Stimulated activated CD8-positive, alpha-beta memory T cell treated with anti-CD3 and anti-CD28 coated beads, Interleukin-15, amount 100 ng/mL, for 4 hours (primary cell): ENCODE measurements at places on chromosomes 11 and 22.

GRCh38 chr22:25390297-25391240 is 171.1 kb downstream of the CRYBB2 start:
- DNase-seq, result no peak

GRCh38 chr11:65352783-65353182 is 1.8 kb upstream of the TIGD3 start:
- no peak for DNase-seq

GRCh38 chr11:9160166-9160565 is 68.8 kb upstream of the SCUBE2 start:
- DNase-seq, result no peak

- DNase-seq, result no peak
Measured at GRCh38 chr11:132872211-132872610, 660.1 kb downstream of the OPCML start.

- no peak for DNase-seq
Measured at GRCh38 chr22:41286639-41287091, 678 bp upstream of the RANGAP1 start.

- DNase-seq, result no peak
Measured at GRCh38 chr11:10695833-10696232, 2.3 kb upstream of the IRAG1 start.

DNA sequence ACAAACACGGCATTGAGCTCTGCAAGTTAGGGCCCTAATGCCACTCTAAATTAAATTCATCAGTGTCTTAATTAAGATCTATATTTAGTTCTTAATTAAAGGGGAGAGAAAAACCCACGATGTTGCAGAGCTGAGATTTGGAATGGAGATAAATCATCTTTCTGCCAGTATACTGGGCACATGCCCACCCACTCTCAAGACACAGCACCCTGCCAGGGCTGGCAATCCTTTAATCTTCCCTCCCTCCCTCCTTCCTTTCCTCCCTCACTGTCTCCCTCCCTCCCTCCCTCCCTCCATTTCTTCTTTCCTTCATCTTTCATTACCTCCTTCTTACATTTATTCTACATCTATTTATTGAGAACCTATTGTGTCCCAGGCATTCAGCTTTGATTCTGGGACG is 194.8 kb downstream of the BUD13 start:
- no peak for DNase-seq

DNA sequence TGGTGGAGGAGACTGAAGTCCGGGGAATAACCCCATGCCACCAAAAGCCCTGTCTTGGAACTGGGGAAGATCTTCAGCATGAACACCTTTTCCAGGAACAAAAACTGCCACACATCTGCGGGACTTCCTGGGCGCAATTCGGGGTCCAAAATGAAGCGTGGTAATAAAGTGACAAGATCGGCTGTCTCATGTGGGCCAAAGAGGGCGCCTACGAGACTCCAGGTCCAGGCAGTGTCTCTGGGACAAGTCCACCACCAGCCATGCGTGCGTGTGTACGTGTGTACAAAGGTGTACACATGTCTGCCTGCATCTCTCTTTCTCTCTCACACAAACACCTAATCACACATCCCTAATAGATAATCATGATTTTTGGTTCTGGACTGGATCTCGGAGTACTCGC is 8.9 kb upstream of the MYBPC3 start:
- no peak for DNase-seq

DNA sequence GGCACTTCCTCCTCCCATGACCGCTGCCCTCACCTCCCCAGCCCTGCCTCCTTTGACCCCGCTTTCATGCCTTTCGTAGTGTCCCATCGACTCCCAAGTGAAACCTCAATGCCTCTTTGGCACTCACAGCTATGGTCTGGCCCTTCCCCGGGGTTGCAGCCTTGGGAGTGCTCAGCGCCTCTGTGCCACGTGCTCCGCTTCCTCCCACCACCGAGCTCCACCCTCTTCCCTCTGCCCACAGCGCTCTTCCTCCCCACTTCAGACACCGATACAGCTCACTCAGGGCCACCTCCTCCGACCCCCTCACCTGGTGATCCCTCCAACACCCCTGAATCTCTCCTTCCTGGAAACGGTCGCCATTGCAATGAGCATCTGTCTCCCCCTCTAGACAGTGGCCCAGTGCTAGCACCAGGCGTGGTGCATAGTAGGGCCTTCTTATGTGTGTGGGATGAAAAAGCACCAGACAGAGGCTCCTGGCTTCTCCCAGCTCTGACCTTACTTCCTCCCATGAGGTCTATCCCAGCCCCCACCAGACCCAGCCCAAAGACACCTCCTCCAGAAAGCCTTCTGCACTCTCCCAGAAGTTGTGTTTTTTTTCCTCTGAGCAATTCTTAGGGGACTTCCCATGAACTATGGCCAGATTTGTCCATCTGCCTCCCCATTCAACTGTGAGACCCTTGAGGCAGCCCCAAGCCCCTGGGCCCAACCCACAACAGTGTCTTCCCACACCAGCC is 16.4 kb upstream of the SCGB1A1 start:
- DNase-seq, result peak; percentile 15

GRCh38 chr11:134654161-134654915 is 242.3 kb upstream of the B3GAT1 start:
- no peak for DNase-seq

DNA sequence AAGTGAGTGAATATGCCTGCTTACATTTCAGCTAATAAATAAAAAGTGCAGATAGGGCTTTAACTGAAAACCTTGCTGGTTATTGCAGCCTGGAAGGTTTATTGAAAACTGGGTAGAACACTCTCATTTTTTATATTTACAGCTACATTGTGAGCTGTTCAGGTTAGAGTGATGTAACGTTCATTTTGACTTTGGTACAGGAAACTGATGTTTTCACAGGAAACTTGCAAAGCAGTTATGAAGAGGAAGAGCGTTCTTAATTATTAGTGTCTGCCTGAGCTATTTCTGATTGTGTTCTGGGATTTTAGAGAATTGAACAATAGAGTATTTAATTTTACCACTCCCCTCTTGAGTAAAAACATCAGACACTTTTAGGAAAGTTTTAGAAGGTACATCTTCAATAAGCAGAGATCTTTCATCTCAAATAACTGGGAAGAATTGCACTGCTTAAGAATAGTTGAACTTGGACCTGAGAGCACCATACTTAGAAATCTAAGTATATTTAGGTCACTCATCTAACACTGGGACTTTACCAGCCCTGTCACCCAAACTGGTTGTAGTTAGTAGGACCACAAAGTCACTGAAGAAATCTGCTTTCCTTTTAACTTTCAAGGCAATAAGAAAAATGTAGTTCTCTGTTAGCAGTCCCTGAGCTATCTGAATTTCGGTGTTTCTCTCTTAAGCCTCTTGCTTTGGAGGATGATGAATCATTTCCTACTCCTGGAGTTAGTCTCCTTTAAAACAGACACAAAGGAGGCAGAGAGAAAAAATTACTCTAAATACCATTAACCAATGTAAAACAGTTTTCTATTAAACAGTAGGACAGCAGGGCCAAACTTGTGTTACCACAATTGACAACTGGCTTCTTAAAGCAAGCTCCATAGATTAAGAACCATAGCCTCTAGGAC is 128.6 kb upstream of the DDI1 start:
- no peak for DNase-seq

DNA sequence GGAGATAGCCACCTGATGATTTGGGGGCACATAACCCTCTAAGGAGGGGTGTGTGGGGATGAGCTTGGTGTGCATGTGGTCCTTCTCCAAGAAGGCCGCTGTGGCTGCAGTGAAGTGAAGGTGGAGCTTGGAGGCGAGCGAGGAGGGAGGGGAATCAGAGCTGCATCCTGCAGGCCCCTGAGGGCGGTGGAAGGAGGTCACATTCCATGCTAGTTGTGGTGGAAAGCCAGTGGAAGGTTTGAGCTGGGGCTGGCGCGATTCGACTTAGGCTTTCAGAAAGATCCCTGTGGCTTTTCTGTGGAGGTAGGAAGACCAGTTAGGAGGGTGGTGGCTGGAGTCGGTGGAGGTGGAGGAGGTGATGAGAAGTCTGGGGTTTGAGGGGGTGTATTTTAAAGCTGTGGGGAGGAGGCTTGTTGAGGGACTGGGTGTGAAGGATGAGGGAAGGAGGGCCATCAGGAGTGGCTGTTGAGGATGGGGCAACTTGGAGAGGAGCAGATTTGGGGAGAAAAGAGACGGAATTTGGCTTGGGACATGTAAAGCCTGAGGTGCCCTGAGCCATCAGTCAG is 62.0 kb downstream of the TBC1D22A start:
- no peak for DNase-seq

- no peak for DNase-seq
Measured at GRCh38 chr22:32354360-32355351, 3.0 kb upstream of the RFPL3 start.

- peak; percentile 5 for DNase-seq
Measured at GRCh38 chr11:74311352-74311926, at the start of gene P4HA3. Gene P4HA3 (minus strand): TSS chr11:74311640. CDS start chr11:74311611, 29 bp downstream.

DNA sequence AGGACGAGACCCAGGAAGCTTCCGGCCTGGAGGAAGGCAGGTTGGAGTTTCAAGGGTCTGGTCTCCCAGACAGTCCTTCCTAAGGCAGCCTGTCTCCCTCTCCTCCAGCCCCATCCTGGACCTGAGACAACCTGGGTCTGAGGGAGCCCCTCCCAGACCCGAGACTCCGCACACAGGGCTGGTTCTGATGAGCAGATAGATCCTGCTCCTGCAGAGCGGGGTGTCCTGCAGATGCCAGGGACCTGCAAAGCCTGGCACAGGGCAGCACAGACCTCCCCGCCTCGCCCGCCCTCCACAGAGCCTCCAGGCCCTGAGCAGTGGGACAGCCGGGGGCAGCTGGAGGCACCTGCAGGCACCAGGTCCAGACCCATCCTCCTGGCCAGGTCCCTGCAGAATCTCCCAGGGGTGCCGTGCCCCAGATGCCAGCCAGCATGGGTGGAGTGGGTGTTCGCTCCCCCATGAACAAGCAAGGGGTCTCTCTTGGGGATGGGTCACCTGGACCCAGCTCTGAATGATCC is 7.8 kb downstream of the PIM3 start:
- DNase-seq, result no peak

- DNase-seq, result no peak
Measured at GRCh38 chr11:121309688-121310087, 17.1 kb downstream of the SC5D start.

DNA sequence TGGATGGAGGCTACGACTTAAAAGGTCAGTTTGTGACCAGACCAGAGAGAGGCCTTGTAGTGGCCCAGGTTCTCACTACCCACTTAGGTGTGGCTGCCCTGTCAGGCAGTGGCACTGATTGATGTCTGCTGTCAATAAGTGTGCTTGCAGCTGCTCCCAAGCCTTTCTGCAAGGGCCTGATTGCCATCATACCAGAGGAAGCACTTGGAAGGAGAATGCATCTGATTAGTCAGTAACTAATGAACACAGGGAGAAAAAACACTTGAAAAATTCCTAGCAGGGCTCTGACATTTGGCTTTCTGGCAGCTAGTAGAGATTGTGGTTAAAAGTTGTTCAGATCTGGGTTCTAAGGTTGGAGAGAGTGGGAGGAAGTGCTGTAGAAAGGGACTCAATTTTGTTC is 107.5 kb downstream of the NAV2 start:
- DNase-seq, result no peak

GRCh38 chr22:50482107-50483074 is 1.0 kb downstream of the ADM2 start:
- DNase-seq, result no peak

- DNase-seq, result no peak
Measured at GRCh38 chr22:47250995-47251765, 488.7 kb downstream of the TBC1D22A start.

DNA sequence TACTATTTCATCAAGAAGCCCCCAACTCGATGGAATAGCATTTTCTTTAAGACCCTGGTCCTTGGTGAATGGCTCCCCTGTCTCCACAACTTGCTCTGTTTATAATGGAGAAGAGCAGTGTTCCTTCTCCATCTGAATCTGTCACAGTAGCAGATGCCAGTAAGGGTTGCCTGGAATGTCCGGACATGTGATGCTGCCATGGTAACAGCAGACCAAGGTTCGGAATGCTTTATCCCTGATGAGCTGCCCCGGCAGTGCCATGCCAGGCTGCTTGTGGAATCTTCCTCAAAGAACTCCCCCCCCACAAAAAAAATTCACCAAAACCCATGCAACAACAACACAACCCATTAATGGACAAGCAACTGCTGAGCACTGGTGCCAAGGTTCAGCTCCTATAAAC is 72.5 kb downstream of the KCNC1 start:
- no peak for DNase-seq

DNA sequence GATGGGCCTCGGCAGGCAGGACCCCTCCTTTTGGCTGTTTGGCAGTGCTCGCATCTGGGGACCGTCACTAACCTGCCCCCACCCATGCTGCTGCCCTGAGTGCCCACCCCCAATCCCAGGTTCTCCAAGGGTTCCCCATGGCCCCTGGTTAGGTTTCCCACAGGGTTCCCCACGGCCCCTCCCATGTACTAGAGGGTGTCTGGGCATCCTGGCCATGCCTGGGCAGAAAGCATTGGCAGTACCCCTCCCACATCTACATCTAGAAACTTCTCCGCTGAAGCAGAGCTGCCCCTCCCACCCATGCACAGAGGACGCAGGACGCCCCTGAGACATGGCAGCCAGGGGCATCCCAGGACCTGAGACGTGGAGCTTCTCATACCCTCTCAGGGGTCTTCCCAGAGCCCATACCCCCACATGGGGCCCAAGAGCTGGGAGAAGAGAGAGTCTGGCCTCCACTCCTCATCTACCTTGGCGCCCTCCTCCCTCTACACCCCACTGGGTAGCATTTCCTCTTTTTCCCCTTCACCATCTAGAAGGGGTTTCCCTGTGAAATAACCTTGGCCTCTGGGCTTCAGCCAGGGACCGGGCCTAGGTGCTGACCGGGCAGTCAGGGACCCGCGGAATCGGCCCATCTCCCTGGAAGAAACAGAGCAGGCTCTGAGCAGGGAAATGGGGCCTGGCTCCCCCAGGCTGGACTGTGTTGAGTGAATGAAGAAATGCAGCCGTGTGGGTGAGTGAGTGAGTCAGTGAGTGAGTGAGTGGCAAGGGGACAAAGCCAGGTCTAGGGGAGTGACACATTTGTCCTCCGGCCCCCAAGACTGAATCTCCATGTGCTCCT is 987.3 kb downstream of the BRD1 start:
- DNase-seq, result no peak

GRCh38 chr22:37145180-37146050 is 4.3 kb downstream of the IL2RB start:
- no peak for DNase-seq

DNA sequence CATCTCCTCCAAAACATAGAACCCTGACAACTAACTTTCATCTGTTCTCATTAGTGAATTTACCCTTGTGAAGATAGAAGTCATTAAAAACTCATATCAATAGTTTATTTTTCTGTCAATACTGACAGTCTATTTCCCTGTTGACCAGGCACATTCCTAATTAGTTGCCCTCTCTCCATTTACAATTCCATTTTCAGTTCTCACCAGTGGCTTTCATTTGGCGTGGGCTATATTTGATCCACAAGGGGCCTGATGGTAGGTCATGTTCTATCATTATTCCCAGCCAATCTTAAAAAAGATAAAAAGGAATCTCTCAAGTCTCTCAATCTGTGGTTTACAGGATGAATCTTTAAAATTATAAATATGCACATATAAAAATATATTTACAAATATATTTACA is 3.9 kb upstream of the AKIP1 start:
- DNase-seq, result no peak

GRCh38 chr11:57936050-57936418 is 87.6 kb upstream of the OR9Q1 start:
- DNase-seq, result no peak

GRCh38 chr11:118841469-118842242 is 42.0 kb upstream of the CXCR5 start:
- DNase-seq, result no peak

GRCh38 chr11:77596626-77597025 is 6.9 kb downstream of the AQP11 start:
- no peak for DNase-seq

GRCh38 chr22:45120931-45121330 is 42.8 kb upstream of the NUP50 start:
- no peak for DNase-seq
